Cortex of kidney (tissue), 1 donor: ENCODE measurements at places on chromosomes 4 and X.

GRCh38 chr4:158819942-158820786, 51.3 kb downstream of the FNIP2 start:
- no peak for DNase-seq

DNA sequence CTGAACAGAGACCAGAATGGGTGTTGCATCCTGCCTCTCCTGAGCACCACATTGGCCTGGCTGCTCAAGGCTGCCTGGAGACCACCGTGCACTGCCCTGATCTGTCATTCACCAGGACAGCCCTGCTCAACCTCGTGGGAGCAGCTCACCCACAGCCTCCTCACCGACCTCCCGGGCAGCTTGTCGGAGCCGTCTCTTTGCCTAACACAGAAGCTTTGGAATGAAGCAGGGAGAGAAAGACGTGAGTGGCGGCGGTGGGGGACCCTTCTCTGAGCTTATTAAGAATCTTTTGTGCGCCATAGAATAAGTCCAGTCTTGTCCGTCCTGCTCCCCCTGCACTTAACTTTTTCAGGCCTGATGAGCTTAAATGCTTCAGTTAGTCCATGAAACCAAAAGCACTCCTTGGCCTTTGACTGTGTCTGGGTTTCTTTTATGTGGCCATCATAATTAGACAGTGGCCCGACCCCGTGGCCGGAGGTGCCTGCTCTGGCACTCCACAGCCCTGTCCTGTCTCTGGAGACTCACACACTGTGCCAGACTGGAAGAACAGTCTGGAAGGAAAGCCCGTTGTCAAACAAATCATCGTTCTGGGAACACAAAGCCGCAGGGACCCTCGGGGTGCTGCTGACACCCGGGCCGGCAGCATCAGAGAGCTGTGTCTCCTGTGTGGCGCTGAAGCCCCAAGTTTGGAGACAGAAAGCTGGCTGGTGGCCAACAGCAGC, 192.8 kb downstream of the BCOR start:
- DNase-seq, result no peak

DNA sequence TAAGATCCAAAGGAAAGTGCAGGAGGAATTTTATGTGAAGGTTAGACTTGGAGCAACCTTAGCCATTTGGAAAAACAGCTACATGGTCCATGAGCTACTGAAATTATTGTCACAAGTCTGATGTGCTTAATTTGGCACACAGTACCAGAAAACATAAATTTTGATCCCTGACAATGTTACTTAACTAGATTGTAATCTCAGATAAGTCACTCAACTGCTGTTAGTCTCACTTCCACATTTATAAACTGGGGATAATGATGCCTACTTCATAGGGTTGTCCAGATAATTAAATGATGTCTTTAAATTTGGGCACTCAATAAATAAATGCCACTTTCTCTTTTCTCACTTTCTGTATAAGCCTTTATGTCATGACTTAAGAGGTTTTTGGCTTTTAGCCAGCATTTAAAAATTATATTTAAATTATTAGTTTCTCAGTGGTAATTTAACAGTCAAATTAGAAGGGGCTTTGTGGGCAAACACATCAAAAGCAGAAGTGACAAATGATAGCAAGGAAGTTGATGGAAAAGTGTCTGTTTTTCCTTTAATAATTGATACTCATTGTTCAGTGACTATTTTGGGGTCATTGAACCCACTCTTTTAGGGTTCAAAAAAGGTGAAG, 58.3 kb downstream of the PAQR3 start:
- DNase-seq, result no peak

DNA sequence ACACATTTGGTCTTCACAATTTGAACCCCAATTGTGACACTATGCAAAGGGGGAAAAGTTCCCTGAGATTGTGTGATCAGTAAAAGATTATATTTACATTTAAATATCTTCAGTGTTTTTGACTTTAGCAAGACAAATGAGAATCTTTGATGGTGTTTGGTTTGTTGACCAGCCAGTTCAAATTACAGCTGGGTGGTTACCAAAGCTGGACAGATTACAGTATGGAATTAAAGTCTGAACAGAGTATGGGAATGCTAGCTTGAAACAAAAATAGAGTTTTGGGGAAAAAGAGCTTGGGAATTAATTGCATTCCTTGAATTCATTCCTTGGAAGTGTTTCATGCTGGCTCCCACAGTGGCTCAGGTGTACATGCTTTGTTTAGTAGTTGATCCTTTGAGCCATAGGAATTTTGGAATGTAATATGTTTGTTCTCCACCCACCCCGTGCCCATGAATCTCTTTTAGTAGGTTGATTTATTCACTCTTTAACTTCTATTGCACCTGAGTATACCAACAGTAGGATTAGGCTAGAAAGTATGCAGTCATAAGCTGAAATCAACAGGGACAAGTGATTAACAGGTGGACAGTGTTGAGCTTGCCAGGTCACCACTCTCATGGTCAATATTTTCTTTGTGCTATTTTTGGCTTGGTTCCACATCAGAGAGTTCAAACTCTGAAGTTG, 81.1 kb upstream of the HELT start:
- no peak for DNase-seq

- no peak for DNase-seq
Observed at GRCh38 chr4:68077737-68078136, 51.9 kb downstream of the TMPRSS11F start.

DNA sequence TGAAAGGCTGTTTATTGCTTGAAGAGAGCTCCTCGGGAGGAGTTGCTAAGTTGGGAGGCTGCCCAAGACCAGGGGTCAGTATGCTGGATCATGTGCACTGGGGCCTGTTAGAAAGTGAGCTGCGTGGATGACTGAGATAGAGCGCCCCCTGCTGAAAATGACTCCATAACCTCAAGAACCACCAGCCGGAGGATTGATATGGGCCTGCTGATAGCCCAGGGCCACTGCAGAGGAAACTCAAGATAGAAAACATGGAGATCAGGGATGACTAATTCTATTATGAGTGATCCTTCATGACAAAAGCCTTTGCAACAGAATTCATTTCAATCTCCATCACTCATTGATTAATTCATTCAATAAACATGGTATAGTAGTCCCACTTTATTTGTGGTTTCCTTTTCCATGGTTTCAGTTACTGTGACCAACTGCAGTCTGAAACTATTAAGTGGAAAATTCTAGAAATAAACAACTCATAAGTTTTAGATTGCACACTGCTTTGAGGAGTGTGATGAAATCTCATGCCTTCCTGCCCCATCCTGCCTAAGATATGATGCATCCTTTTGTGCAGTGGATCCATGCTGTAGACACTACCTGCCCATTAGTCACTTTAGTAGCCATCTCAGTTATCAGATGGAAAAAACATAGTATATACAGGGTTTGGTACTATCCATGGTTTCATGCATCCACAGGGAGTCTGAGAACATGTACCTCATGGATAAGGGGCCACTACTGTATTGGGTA, 126.7 kb upstream of the MBNL3 start:
- DNase-seq, result no peak

DNA sequence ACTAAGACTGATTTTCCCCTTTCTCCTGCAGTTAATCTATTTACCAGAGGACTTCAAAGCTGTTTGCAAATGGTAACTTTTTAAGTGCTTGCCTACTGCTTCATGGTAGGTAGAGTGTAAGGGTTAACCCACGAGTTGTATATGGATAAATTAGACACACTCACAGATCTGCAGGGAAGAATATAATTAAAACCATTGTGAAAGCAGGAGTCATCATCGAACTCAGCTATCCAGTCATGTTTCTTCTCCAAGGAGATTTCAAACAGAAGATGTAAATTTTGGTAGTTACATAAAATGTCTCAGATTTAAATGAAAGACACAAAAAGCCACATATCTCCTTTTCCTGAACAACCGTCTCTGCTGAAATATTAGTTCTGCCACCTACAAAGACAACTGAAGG, 549 bp upstream of the XG start:
- no peak for DNase-seq

- no peak for DNase-seq
Observed at GRCh38 chr4:10032625-10033024, 11.3 kb upstream of the SLC2A9 start.

- DNase-seq, result no peak
Observed at GRCh38 chrX:108165383-108166111, 74.0 kb downstream of the ATG4A start.

DNA sequence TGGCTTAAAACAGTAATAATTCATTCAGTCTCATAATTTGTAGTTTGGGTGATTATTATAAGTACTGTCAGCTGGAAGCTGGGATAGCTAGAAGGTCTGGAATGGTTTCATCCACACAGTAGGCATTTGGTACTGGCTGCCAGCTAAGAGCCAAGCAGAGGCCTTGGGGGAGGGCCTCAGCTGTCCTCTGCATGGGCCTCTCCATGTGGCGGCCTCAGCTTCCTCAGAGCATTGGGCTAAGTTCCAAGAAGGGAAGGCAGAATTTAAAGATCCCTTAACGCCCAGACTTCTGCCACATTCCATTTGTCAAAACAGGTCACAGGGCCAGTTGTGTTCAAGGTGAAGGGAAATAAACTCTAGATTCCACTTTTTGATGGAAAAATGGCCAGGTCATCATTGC, 93.3 kb downstream of the NEUROG2 start:
- DNase-seq, result no peak

DNA sequence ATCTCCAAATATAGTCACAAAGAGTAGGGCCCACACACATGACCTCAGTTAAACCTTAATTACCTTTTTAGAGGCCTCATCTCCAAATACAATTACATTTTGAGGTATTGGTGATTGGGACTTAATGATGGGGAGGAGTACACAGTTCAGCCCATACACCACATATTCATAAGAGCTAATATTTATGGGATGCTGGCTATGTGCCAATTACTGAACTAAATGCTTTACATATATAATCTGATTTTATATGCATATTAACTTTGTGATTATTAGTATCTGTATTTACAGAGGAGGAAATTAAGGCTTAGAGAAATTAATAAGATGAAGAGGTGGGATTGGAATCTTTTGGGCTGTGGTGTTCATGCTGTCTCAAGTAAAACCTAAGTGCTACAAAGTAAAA, 17.8 kb downstream of the SMARCAD1 start:
- DNase-seq, result no peak

DNA sequence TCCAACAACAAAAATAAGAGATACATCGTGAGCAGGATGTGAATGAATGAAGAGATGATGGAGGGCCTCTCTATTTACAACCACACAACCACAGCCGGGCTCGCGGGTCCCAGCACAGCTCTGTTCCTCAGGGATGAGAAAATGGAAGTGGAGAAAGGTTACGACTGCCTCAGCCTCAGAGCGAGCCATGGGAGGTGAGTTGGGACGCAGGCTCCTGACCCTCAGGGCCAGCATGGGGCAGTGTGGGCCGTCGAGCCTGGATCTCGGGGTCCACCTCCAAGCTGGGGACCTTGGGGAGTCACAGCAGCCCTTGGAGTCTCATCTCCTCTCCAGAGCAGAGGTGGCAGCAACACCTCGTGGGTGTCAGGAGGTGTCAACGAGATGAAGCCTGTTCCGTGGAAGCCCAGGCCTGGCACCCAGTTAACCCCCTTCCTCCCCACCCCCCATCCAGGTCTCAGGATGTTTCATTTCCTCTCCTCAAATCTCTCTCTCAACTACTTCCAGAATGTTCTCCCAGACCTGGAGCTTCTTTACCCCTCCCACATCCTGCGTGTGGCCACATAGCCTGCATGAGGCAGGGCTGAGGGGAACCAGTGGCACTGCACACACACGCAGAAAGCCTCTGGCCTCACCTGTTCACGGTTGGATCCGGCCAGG, 25.9 kb downstream of the C4orf50 start:
- DNase-seq, result no peak

DNA sequence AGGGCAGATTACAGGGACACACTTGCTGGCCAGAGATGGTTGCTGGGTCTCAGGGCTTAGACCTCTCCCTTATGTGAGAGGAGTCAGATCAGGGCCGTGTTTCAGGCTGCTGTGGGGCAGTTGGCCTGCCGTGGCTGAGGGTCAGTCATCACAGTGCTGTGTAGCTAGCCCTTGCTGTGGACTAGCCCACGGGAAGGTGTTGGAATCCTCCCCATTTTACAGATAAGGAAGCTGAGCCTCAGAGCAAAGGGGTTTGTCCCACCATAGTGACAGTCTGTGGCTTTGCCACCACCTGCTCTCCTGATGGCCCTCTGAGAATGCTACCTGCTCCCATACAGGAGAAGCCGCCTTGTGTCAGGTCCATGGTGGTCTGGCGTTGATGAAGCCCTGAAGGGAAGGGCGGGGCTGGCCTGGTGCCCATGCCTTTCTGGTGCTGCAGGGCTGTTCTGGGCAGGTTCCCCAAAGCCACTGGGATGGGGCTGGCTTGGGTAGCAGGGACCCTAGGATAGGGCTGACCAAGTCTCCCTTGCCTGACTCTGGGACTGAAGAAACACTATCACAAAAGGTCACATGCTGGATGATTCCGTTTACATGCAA, 2.4 kb upstream of the FAM53A start:
- no peak for DNase-seq

DNA sequence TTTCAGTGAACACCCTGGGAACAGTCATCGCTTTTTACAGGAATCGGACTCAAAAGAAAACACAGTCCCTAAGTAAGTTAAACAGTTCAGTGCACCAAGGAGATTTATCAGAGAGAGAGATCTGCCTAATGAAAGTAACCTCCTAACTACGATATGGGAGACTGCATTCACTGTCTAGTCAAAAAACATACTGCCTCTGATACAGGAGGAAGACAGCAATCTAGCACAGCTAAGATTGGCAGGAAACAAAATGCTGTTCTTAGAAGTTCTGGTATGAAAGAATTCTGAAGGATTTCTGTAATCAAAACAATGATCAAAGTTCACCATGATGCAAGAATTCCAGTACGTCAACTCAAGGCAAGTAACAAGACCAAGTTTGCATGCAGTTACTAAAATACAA, 92.8 kb downstream of the MAML3 start:
- no peak for DNase-seq

DNA sequence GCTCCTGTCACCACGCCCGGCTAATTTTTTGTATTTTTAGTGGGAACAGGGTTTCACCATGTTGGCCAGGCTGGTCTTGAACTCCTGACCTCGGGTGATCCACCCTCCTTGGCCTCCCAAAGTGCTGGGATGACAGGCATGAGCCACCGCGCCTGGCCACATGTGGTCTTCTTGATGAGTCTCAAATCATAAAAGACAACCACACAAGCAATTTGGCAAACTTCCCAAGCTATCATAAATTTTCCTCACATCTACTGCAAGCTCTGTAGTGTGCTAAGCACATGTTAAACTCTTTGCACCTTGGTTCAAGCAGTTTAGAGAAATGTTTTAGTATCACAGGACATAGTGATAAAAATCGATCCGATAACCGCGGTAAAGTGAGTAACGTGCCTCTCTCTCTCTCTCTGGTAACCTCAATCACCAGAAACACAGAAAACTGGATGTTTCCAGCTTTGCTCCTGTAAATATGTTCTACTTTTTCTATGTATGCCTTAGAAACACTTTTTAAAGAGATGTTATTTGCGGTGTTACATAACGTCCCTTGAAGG, 256.8 kb downstream of the DHRSX start:
- no peak for DNase-seq

DNA sequence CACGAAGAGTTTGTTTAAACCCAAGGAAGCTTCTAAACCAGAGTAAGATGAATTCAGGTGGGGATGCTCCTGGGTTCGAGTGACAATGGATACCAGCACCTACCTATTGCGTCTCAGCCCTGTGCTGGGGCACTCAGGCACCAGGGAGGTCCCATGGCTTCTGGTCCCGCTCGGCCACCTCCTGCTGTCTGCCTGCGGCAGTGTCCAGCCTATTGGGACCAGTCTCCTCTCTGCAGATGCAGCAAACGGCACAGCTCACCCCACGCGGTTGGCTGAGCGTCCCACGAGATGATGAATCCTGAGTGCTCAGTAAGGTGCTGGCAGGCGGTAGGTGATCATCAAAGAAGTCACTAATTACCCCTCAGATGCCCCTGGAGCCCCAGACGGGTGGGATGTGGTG, 75.2 kb downstream of the ACOX3 start:
- DNase-seq, result no peak
